ENCODE measurements at places on chromosomes 6 and 20.

- DNase-seq = no peak
These were observed 2.0 kb downstream of the ARMH2 start for GRCh38 chr6:24796616-24797290.

- DNase-seq = no peak
These were observed 75.3 kb downstream of the TULP4 start for GRCh38 chr6:158387578-158387977.

DNA sequence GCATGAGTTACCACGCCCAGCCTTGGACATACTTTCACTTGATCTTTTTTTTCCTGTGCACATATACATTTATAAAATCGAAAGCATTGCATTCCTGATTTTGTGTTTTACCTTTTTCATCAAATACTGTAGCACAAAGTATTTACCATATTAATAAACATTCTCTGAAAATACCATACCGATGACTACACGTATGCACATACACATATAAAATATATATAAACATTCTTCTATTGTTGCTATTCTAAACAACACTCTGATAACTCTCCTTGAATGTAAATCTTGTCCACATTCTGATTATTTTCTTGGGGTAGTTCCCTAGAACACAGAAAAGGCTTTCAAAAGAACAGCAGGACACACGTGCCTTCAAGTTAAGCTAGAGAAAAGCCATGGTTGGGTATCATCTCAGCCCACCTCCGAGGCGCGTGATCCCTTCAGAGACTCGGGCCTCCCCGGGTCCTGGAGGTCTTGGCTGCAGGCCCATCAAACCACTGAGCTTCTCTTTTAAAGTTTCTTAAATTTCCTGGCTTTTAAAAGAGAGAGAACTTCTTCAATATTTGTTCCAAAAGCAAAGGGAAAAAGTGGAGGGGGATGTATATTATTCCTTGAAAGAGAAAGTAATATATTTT, 198.1 kb downstream of the MYLK4 start:
- no peak for DNase-seq

GRCh38 chr6:17311595-17312311, 30.6 kb downstream of the RBM24 start:
- DNase-seq = no peak

DNA sequence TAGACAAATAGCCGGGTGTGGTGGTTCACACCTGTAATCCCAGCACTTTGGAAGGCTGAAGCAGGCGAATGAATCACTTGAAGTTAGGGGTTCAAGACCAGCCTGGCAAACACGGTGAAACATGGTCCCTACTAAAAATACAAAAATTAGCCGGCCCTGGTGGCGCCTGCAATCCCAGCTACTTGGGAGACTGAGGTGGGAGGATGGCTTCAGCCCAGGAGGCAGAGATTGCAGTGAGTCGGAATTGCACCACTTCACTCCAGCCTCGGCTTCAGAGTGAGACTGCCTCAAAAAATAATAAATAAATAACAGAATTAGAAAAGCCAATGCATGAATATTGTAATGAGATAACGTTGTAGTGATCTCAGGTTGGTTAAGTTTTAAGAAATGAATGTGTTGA, 61.3 kb downstream of the RFX6 start:
- DNase-seq = no peak

- DNase-seq = no peak
These were observed 405.5 kb downstream of the CDH26 start for GRCh38 chr20:60363698-60364097.

DNA sequence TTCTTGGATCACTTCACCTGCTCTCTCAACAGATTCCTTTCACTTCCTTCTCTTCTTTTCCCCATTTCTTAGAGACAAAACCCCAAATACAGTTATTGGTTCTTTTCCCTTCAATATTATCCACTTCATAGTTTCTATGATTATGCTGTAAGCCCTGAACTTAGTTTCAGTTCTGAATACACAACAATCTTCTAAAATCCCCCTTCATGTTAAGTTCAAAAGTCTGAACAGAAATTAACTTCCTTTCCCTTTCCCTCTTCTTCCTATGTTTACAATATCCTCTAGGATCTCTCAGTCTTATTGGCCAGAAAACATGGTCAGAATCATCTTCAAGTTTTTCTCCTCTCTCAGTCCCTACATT, 57.7 kb downstream of the OGFRL1 start:
- no peak for DNase-seq

GRCh38 chr20:20366551-20366875, 1.4 kb upstream of the INSM1 start:
- DNase-seq = no peak

DNA sequence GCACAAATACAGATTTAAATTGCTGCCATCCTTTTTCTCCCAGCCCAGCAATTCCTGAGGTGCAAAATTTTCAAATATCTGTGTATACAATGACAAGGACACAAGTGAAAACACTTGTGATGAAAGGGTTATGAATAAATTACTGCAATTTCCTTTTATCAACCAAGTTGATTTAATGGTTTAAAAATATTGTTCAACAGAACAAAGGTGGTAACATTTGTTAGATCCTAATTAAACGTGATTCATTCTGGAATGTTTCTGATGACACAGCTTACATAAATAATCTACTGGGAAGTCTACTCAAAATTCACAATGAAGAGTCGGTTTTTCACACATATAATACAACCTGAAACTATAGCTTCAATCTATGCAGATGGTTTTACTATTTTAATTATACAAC, 17.1 kb downstream of the B4GALT5 start:
- no peak for DNase-seq

DNA sequence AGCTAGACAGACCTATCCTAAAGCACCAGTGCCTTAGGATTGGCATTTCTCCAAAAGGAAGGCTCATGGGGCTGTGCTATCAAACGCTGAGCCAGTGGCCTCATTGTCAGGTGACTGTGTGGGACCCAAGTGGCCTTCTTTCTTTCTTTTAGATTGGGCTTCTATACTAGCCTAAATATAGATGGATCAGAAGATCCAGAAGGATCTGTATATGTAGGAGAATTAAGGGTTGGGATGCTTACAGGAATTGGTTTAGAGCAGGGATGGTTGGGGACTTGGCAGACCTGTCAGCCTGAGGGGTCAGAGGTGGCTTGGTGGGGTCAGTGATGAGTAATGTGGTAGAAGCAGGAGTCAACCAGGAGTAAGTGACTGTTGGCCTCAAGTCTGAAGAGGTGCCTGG, 14.8 kb downstream of the ABT1 start:
- DNase-seq = peak; percentile 20

DNA sequence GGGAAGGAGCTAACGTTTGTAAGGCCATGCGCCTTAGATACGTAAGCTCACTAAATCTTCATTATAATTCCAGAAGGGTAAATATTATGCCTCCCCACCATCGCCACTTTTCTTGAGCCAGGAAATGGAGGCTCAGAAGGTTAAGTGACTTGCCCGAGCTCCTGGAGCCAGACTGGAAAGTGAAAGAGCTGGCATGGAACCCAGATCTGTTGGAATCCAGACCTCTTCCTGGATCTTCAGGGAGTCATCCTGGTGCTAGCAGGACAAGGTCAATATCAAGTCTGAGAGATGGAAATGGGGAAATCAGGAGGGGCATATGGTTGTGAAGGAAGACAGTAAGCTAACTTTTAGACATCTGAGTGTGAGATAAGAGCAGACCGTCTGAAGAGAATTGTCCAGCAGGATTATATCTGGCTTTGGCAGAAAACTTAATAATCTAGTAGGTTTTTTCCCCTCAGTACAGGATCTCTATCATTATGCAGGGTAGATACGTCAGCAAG, 6.2 kb downstream of the TMEM200A start:
- no peak for DNase-seq

All from hematopoietic multipotent progenitor cell treated with erythropoietin and hydrocortisone succinate and interleukin-3 and kit ligand, for 8 days (in vitro differentiated cells).